ENCODE measurements at places on chromosomes 11 and 22.

DNA sequence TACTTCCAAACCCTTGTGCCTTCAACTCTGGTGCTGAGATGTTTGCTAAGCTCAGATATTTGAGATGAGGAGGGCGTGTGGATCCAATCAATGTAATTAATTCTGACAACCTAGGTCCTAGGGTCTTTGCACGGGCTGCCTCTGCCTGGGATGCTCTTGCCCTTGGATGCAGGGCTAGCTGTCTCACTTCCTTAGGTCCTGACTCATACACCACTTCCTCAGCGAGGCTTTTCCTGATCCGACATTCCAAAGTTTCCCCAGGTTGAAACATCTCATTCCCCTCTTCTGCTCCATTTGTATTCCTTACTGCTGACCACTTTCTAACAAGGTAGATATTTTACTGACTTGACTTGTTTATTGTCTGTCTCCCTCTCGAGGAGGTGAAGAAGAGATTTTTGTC, 43.0 kb upstream of the NTM start:
- no peak for DNase-seq

DNA sequence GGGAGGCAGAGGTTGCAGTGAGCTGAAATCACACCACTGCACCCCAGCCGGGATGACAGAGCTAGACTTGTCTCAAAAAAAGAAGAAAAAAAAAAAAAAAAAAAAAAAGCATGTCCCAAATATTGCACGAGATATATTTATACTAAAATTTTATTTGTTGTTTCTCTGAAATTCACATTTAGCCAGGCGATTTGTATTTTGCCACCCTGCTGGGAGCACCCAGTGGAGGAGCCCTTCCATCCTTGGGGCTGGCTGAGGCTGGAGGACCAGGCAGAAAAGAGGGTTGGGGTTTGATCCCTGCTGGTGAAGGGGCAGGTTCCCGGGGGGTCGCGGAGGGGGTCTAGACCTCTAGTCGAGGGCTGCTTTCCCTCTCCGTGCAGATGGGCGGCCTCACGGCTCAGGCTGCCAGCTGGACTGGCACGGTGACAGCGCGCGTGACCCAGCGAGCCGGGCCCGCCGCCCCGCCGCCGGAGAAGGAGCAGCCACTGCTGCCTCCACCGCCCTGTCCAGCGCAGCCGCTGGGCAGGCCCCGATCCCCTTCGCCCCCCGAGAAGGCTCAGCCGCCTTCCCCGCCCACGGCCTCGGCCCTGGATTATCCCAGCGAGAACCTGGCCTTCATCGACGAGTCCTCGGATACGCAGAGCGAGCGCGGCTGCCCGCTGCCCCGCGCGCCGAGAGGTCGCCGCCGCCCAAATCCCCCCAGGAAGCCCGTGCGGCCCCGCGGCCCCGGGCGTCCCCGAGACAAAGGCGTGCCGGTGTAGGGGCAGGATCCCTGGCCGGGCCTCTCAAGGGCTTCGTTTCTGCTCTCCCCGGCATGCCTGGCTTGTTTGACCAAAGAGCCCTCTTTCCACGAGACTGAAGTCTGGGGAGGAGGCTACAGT, 952 bp upstream of the CATSPERZ start:
- no peak for DNase-seq

DNA sequence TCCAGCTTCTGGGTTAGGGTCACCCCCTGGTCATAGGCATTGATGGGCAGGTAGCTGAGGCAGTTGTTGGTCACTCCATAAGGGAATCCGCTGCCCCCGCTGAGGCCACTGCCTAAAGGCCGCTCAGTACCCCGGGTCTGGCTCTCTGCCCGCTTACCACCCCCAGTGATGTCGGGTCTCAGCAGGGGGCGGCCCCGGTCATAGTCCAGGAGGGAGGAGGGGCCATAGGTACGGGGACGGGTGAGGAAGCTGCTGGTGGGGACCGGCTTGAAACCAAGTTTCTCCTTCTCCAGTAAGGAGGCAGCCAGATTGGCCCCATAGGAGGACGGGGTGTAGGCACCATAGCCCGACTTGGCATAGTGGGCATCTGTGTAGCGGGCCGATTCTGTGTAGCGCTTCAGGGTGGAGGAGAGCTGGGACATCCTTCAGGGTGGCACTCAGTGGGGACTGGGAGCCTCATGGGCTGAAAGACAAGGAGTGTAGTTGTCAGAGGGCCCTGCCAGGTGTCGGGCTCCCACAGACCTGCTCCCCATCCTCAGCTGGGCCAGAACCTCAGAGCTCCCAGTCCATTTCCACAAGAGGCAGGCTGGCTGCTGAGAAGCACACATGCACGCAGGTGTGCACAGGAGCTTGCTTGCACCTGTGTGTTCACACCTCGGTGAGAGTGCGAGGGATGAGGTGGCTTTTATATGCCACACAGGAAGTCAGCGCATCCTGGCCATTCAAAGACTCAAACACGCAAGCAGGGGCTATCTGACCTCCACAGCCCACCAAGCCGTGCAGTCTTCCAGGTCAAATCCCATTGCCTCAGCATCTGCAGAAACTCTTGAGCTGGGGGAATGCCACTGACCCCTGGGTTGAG, 8.2 kb downstream of the USP2 start:
- no peak for DNase-seq

- DNase-seq, result peak; percentile 46
These were observed 4.7 kb upstream of the C11orf96 start for GRCh38 chr11:43937434-43938411.

GRCh38 chr11:72720784-72721183, 31.4 kb downstream of the ARAP1 start:
- peak; percentile 36 for DNase-seq

- DNase-seq, result no peak
These were observed 85.0 kb upstream of the CRYBB3 start for GRCh38 chr22:25114369-25115362.

GRCh38 chr11:120172054-120172911, 34.4 kb upstream of the TRIM29 start:
- peak; percentile 73 for DNase-seq

GRCh38 chr11:60971520-60971919, at the start of gene CD6:
Gene CD6 (plus strand): TSS chr11:60971680. CDS start chr11:60971866, 186 bp downstream.
- no peak for DNase-seq

DNA sequence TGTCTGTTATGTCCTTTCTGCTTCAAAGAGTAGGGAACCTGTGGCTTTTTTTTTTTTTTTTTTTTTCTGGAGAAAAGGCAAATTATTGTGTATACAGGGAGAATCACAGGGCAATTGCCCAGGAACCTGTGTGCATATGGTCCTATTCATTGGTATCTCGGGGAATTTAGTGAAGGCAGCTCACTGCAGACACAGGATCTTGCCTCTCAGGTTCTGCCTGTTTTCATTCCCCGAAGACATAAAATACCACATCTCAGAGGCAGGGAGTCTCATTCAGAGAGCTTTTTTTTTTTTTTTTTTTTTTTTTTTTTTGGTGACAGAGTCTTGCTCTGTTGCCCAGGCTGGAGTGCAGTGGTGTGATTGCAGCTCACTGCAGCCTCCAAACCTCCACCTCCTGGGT, 88.3 kb downstream of the OSBP2 start:
- DNase-seq, result no peak

- DNase-seq, result no peak
These were observed 62.6 kb upstream of the PHF21A start for GRCh38 chr11:46183819-46184218.

GRCh38 chr22:23718371-23719165, 27.8 kb downstream of the RGL4 start:
- DNase-seq, result no peak

- DNase-seq, result no peak
These were observed 123.0 kb downstream of the PLEKHA7 start for GRCh38 chr11:16891165-16891564.

GRCh38 chr11:64742087-64742888, 1.7 kb downstream of the RASGRP2 start:
- DNase-seq, result peak; percentile 20

- no peak for DNase-seq
These were observed 690.9 kb downstream of the BRD1 start for GRCh38 chr22:49136816-49137180.

DNA sequence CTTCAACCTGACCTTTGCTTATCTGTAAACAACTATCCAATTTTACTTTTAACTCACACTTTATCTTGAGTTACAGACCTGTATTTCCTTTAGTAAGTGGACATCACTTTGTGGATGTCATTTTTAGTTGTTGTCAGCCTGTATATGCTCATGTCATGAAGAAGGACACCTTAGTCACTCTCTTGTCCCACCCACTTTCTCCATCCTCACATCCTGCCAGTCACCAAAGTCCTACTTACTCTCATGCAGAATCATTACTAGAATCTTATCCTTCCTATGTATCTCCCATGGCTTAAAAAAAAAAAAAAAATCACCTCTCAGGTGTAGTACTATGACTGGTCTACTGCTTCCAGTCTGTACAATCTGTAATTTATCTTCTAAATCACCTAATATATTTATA, 43.3 kb downstream of the SESN3 start:
- DNase-seq, result no peak

DNA sequence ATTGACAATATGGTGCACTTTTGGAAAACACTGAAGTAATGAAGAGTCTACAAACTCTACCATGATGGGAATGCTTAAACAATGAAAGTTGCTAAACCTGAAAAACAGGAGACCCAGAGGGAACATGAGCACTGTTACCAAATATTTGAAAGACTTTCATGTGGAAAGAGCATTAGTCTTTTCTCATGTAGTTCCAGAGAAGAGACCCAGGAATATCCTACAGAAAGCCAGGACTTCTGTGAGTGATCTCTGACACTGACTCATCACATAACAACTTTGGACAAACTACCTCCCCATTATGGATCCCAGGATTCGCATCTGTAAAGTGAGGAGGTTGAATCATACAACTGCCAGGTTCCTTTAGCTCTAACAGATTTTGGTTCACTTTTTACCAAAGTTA, 62.2 kb downstream of the FAM181B start:
- no peak for DNase-seq

- DNase-seq, result peak; percentile 78
These were observed 16.4 kb downstream of the USP2 start for GRCh38 chr11:119365071-119365591.

- DNase-seq, result peak; percentile 56
These were observed 8.1 kb downstream of the BCL9L start for GRCh38 chr11:118917481-118918127.

DNA sequence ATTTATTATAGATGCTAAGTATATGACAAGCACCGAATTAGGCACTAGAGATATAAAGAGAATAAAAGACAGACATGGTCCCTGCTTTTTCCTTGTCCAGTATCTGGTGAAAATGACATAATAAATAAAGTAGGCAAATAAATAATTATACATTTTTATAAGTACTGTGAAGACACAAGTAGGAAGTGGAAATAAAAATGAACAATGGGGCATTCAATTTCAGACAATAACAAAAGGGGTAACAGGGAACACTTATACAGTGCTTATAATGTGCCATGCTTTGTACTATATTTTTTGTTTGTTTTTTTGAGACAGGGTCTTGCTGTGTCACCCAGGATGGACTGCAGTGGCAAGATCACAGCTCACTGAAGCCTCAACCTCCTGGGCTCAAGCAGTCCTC, 4.3 kb downstream of the KBTBD3 start:
- no peak for DNase-seq
